ENCODE measurements at places on chromosomes 4 and X. TPM values are rescaled to one million over a fixed set of nuclear protein-coding genes. Genes with fewer than 3 reads are reported as not detected.

DNA sequence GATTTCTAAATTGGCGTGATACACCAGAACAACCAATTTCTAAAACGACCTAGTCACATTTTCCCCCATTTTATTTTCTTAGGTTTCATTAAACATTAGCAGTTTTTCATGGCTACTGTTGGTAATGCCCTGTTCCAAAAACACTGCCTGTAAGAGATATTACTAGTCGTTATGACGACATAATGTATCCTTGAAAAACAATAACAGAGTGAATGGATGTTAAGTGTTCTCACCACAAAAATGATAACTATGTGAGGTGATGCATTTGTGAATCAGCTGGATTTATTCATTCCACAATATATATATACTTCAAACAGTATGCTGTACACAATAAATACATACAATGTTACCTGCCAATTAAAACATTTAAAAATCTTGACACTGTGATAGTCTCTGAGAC lies 1147.6 kb upstream of the PCDH10 start:
- DNase-seq, result no peak

- DNase-seq, result no peak
Measured at GRCh38 chrX:112852851-112853250, 12.2 kb upstream of the AMOT start.

DNA sequence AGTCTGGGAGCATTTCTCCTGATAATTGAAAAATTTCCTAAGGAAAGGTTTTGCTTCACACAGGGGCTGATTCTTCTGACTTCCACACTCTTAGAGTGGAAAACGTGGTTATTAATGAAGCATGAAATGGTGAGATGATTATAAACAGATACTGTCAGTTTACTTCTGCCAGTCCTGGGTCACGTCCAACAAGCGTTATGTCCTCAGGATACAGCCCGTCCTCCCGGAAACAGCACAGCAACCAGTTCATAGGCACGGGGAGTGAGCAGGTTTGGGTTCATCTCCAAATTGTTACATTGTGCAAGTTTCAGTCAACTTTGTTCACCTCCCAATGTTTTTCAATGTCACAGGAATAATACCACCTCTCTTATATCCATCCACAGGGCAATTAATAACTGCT lies 98.8 kb downstream of the NPNT start:
- no peak for DNase-seq

GRCh38 chr4:183996868-183997267 lies 91.8 kb downstream of the STOX2 start:
- DNase-seq, result no peak

The UGT2B15 gene
- total RNA-seq, result not detected

- no peak for DNase-seq
Measured at GRCh38 chr4:18442957-18443356, 421.4 kb upstream of the LCORL start.

DNA sequence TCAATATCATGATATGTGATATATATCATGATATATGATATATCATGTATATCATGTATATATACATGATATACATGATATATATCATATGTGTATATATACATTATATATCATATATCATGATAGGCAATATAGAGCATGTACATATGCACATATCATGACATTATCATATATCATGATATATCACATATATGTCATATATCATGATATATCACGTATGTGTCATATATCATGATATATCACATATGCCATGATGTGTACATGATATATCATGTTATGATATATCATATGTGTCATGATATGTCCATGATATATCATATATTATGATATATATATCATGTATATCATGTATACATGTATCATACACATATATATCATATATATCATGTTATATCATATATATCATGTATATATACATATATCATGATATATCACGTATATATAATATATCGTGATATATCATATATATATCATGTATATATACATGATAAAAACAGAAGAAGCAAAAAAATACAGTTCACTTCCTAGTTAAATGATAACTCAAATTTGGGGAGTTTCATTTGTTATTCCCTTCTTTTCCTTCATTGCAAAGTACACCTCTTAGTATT lies 670.1 kb upstream of the EPHA5 start:
- no peak for DNase-seq

- no peak for DNase-seq
Measured at GRCh38 chrX:13495232-13495631, 74.2 kb upstream of the EGFL6 start.

GRCh38 chr4:101200561-101200960 lies 146.8 kb downstream of the PPP3CA start:
- DNase-seq, result no peak

DNA sequence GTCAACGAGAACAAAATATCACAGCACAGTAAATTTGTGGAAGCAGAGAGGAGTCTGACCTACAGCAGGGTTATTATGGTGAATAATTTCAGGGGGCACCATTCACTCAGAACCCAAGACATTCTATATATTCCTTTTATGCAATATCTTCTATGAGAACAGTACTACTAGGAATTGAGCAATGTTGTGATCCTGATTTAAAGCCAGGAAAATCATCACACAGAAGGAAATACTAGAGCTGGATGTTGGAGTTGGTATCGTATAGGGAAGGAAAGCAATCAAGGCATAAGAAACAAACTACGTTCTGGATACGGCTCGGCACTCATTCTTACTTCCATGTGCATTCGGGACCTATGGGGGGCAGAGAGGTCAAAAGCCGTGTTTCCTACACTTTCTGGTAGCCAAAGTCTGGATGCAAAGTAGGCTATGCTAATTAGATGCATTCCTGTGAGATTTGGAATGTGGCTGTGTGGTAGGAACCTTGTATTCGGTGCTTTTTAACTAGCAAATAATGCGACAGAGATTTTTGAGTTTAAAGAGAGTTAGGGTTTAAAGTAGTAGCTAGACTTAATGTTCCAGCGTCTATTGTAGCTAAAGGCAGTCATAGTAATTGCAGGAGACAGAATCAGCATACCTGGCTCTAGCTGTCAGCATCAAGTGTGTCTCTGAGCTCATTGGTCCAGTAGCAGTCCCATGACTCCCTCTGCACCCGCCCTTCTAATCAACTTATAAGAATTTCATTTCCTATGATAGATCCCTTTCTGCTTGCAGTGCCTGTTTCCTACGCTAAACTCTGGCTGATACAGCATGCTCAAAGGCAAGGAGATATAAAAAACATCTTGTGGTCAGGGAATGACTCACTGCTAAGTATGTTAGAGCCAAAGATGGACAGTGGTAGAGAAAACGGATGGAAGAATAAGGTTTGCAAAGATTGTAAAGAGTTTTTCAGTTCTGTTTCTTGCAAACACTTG lies 43.3 kb upstream of the PDGFC start:
- DNase-seq, result no peak

The OCRL gene
- 4.0 TPM for total RNA-seq

DNA sequence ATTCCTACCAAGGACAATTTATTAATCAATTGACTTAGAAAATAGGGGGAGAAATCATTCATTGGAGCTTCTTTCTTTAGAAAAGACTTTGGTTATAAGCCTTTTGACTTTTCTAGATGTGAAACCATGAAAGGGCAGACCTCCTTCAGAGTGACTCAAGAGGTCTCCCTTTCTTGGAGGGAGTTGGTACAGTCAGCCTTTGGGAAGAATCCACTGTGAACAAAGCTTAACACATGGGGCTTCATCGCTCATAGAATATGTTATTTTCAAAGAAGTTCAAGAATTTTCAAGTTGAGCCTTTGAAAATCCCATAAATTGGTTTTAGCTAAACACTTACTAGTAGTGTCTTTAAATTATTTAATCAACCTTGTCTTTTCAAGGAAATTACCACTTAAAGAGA lies 28.0 kb downstream of the RIPPLY1 start:
- no peak for DNase-seq

DNA sequence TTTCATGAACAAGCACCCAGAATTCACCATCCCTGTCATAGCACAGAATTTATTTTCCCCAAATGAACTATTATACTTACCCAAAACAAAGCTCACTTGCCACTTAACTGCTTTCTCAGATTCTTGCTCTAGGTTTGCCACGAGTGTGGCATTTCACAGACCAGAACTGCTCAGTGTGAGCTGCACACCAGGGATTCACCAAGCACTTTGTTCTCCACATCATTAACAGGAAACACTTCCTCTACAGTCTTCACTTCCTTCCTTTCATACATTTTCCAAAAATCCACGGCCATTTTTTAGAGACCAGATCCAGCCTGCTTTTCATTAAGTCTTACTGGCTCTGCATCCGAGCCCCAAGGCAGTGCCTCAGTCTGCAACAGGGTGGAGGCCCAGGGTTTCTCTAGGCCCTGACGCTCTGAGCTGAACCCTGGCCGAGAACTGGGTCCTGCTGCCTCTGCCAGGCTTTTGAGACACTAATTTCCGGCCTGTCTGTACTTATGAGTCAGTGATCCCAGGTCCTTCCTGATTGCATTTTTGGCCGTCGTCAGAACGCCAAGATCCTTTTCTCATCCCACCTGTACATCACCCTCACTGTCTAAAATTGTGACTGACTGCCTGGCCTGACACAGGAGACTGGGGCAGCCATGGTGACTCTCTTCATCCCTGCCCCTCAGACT lies 67.6 kb upstream of the MTNR1A start:
- no peak for DNase-seq

The NAT8L gene
- 0.60 TPM for total RNA-seq

- no peak for DNase-seq
Measured at GRCh38 chr4:106312377-106312776, 3.6 kb downstream of the TBCK start.
